GM13977 (cell line): ENCODE measurements at places on chromosomes 4 and X.

DNA sequence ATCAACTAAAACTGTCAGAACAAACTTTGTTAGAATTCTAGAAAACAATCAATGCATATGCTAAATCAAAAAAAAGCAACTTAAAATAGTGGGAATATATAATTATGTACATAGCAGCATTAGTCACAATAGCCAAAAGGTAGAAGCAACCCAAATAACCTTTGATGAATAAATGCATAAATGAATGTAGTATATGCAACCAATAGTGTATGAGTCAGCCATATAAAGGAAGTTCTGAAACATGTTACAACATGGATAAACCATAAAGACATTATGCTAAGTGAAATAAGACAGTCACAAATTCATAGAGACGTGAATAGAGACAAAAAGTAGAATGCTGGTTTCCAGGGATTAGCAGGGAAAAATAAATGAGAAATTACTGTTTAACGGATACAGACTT lies 762.8 kb upstream of the INTU start:
- no peak for DNase-seq

GRCh38 chr4:42671431-42672194 lies 14.7 kb upstream of the ATP8A1 start:
- no peak for DNase-seq

- DNase-seq = no peak
Measured at GRCh38 chr4:158411269-158411668, 110.4 kb upstream of the RXFP1 start.

GRCh38 chrX:145552643-145553042 lies 265.0 kb upstream of the SLITRK2 start:
- DNase-seq = no peak

- no peak for DNase-seq
Measured at GRCh38 chrX:46838486-46838870, 1.6 kb downstream of the RP2 start.
